IMR-90 (cell line): ENCODE measurements at places on chromosomes 5 and 9.
A peak's percentile ranks its signal among the peaks of the same experiment; 100 is the strongest.

- no peak for DNase-seq
These were observed 2112.2 kb upstream of the C9orf72 start for GRCh38 chr9:29685531-29685930.

DNA sequence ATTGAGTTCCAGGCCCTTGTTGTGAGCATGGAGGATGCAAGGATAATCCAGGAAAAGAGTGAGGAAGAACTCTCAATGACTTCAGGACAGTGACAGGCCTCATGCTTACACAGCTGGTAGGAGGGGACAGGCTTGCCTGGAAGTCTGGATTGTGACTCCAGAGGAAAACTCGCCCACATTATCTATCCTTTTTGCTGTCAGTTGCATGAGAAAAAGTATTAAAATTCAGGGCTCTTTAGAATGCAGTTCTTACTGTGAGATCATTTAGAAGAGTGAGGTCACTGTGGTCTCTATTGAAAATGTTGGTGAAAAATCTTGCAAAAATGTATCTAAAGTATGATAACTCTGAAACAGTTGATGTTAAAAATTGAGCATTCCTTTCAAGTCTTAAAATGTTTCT, 30.5 kb downstream of the NTRK2 start:
- no peak for DNase-seq

DNA sequence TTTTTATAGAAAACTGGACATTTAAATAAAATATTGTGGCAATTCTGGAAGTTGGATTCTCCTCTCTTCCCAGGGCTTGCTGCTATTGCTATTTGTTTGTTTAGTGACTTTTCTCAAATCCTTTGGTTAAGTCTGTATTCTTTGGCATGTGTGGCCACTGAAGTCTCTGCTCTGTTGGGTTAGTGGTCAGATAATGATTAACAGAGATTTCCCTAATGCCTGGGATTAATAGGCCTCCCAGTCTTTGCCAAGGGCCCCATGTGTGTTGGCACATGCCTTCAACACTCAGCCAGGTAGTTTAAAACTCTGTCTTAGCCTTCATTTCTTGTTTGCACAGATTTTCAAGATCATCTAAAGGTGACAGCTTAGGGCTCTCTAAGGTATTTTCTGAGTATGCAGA, 92.8 kb upstream of the EPB41L4A start:
- DNase-seq = no peak

- DNase-seq = no peak
These were observed 29.4 kb upstream of the KCNN2 start for GRCh38 chr5:114332493-114332892.

- no peak for DNase-seq
These were observed 101.5 kb upstream of the ZNF462 start for GRCh38 chr9:106761493-106761892.

DNA sequence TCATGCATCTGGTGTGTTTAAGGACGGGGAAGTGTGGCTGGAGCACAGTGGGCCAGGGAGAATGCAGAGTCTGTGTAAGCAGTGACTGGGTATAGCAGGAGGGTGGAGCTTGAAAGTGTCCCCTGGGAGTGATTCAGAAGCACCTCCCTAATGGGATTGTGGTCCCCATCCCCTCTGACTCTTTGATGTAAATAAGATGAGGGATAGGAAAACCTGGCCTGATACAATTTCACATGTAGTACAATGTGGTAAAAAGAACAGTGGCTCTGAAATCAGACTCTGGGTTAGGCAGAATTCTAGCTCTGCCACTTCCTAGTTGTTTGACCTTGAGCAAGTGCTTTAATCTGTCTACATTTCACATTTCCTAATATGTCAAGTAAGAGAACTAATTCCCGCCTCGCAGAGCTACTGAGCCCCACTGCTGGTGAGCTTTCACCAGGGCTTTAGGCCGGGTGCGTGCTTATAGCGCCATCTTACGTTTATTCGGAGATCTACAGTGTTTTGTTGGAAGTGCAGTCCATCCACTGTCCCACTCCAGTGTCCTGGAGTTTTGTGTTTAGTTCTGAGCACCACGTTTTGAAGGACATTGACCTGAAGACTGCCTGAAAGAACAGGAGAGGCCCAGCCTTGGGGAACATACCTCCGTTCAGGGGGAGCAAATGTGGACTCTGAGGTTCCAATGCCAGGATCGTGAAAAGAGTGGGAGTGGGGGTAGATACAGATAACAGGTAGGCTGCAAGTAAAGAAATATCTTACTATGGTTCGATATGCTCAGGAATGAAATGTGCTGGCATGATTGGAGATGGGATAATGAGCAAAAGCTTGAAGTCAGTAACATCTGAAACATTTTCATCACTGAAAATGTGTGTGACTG, 51.2 kb upstream of the TESK1 start:
- peak; percentile 73 for DNase-seq

GRCh38 chr9:129108083-129108804, 2.3 kb downstream of the CRAT start:
- no peak for DNase-seq

DNA sequence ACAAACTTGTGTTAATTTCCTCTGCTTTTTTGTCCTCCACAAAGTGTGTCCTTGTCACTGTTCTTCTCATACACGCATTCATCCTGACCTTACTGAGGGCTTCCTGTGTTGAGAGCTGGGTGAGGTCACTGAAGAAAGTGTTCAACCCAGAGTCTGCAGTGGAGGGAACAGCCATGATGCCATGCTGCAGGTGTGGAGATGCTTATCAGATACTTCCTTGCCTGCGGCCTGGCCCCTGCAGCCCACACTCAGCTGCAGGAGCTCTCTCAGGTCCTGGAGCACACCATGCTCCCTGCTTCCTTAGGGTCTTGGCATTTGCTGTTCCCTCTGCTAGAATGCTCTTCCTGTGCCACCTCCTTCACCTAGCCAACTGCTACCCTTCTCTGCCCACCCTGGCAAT, 108.1 kb upstream of the SPRY4 start:
- DNase-seq = no peak

- DNase-seq = no peak
These were observed 6.0 kb upstream of the ESM1 start for GRCh38 chr5:54991416-54991815.

GRCh38 chr5:149493316-149493715, 57.9 kb downstream of the CSNK1A1 start:
- no peak for DNase-seq

DNA sequence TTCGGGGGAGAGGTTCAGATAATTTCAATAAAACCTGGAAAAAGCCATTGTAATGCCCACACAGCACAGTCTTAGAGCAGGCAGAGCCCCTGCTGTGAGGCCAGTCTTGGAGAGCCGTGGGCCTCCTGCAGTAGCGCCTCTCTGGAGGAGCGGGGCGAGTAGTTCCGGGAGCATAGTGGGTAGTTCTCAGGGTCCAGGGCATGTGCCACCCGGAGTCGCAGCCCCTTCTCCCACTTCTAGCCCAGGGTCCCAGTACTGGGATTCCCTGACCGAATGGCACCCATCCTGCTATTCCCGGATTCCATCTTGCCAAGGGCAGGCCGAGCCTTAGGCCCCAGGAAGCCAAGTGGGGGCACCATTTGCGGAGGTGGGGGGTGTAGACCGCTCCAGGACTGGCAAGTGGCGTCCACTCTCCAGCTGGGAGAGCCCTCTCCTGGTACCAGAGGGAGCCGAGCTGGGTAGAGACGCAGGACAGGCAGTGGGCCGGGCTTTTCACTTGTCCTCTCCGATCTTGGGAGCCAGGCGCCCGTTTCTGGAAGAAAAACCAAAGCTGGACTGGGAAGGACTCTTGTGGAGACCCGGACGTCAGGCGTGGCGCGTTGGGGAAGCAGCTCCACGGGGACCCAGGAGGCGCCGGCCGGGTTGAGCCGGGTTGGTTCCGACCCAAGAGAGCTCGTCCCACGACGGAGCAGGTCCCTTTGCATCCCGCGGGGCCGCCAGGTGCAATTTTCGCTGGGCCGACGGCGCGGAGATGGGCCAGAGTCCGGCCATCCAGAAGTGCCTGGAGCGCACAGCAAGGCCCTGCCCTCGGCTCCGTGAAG, 12.1 kb downstream of the PROP1 start:
- no peak for DNase-seq
